ENCODE measurements at places on chromosomes 1 and 21.

DNA sequence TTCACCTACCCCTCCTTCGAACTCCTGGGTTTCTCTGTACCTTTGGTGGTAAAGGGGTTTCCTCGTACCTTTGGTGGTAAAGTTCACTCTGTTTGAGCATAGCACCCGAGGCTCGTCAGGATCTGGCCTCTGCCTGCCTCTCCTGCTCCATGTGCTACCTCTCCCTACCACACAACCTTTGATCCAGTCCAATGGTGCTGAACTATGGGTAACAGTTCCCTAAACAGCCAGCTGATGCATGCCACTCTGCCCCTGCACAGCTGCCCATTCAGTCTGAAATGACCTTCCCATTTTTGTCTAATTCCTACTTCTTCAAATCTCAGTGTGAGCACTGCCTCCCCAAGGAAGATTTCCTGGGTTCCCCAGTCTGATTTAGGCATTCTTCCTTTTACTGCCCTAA is 14.0 kb downstream of the OVAAL start:
- no peak for DNase-seq
- H3K4me1 ChIP-seq: peaks cover 12% of the 10 kb centered on the region
- H3K27ac ChIP-seq: no peak overlapping the region

GRCh38 chr1:30632481-30632880 is 90.9 kb downstream of the MATN1 start:
- H3K27me3 ChIP-seq: no peaks in the 10 kb centered on the region
- no peak overlapping the region for H3K27ac ChIP-seq
- no peaks in the 10 kb centered on the region for H3K4me1 ChIP-seq
- H3K4me3 ChIP-seq: no peak overlapping the region

GRCh38 chr1:75083223-75083622 is 51.0 kb upstream of the LHX8 start:
- H3K27ac ChIP-seq: no peak overlapping the region
- no peaks in the 10 kb centered on the region for H3K36me3 ChIP-seq
- no peaks in the 10 kb centered on the region for H3K27me3 ChIP-seq
- no peak for DNase-seq

DNA sequence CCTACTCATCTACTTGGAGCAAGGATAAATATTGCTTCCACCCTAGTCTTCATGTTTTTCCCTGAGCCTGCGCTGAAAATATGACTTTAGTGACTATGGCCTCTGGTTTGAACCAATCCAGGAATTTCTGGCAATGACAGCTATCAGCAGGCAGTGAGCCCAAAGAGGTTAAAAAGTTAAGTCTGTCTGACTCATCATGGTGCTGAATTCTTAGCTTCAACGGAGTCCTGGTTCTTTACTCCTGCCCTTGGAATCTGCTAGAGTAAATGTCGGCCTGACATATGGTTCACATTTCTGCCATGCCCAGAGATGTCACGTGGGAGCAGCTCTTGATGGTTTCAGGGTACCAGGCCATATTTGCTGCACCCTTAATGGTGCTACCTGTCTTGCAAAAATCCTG is 351.6 kb upstream of the PLXNA2 start:
- no peak overlapping the region for H3K4me3 ChIP-seq
- H3K27ac ChIP-seq: no peak overlapping the region
- no peaks in the 10 kb centered on the region for H3K27me3 ChIP-seq
- DNase-seq: no peak
- H3K4me1 ChIP-seq: no peaks in the 10 kb centered on the region
- H3K36me3 ChIP-seq: no peaks in the 10 kb centered on the region

- H3K36me3 ChIP-seq: no peaks in the 10 kb centered on the region
- H3K4me1 ChIP-seq: no peaks in the 10 kb centered on the region
- H3K27ac ChIP-seq: no peak overlapping the region
- H3K4me3 ChIP-seq: no peak overlapping the region
- DNase-seq: no peak
These were observed 282.6 kb upstream of the DPYD start for GRCh38 chr1:98203466-98203865.

GRCh38 chr1:182600036-182600713 is 4.0 kb downstream of the RGS16 start:
- H3K27me3 ChIP-seq: no peaks in the 10 kb centered on the region
- H3K36me3 ChIP-seq: peaks cover 29% of the 10 kb centered on the region
- no peak for DNase-seq
- H3K4me1 ChIP-seq: peaks cover 45% of the 10 kb centered on the region
- H3K4me3 ChIP-seq: no peak overlapping the region
- H3K27ac ChIP-seq: peak overlapping the region; percentile 95

DNA sequence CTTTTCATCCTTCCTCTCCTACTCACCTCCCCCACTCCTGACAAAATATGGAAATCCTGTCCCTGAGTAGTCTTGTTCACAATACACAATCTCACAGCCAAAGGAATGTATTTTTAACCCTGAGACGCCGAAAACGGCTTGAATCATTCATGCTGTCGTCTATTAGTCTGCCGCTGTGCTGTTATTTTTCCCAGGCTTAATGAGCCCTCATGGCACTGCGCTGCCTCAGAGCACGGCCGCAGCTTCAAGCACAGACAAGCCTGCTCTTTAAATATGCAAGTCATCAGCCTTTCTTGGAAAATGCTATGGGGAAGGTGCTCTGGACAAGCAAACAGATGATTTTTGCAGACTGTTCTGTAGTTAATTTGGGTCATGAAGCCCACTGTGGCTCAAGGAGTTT is 302.7 kb downstream of the DISC1 start:
- no peak overlapping the region for H3K4me3 ChIP-seq
- no peaks in the 10 kb centered on the region for H3K36me3 ChIP-seq
- H3K27me3 ChIP-seq: no peaks in the 10 kb centered on the region
- H3K4me1 ChIP-seq: no peaks in the 10 kb centered on the region
- no peak overlapping the region for H3K27ac ChIP-seq

DNA sequence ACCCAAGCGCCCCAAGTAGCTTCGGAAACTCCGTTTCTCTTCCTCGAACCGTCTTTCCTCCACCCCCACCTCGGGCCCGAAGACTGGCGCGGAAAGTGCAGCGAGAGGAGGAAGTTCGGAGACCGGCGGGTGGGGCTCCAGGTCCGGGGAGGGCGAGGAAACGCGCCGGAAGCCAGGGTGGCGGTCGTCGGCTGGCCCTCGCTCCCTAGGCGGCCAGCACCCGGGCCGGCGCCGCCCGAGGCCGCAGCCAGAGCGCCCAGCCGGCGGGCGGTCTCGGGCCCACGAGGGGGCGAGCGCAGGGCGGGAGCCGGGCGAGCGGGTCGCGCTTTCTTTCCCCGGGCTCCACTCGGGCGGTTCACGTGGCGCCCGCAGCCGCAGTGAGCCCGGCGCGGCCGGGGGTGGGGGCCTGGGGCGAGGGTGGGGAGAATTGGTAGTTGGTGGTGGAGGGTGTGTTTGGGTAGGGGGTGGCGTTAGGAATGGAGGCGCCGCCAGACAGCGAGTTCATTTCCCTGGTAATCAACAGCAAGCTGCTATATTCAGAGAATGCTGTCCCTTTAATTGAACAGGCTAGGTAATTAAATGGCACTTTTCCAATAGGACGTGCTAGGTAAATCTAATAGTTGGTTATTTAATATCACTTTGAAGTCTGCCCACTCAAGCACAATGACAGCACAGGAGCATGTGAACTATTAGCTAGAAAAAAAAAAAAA is 6.7 kb downstream of the LMO4 start:
- DNase-seq: peak; percentile 57
- no peaks in the 10 kb centered on the region for H3K27me3 ChIP-seq
- H3K4me3 ChIP-seq: peak overlapping the region; percentile 63
- peak overlapping the region; percentile 31 for H3K27ac ChIP-seq
- peaks cover 6% of the 10 kb centered on the region for H3K36me3 ChIP-seq

DNA sequence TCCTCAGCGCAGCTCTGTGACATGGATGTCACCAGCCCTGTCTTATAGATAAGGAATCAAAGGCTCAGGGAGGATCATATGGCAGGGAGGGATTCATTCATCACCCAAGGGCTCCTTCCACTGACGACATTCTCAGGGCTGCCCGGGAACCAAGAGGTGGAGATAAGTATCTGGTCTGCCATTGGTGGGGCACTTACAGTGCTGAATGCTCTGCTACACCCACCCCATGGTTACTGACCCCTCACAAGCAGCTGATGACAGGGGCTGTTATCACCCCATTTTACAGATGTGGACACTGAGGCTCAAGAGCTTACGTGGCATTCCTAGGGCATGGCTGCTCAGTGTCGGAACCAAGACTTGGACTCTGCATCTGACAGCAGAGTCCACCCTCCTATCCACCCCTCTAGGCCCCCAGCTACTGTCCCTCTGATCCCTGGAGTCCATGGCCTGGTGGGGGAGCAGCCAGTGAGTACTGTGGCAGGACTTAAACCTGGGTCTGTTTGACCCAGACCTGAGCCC is 155.1 kb downstream of the PTPRU start:
- no peaks in the 10 kb centered on the region for H3K4me1 ChIP-seq
- no peaks in the 10 kb centered on the region for H3K27me3 ChIP-seq
- H3K36me3 ChIP-seq: no peaks in the 10 kb centered on the region
- no peak overlapping the region for H3K27ac ChIP-seq

DNA sequence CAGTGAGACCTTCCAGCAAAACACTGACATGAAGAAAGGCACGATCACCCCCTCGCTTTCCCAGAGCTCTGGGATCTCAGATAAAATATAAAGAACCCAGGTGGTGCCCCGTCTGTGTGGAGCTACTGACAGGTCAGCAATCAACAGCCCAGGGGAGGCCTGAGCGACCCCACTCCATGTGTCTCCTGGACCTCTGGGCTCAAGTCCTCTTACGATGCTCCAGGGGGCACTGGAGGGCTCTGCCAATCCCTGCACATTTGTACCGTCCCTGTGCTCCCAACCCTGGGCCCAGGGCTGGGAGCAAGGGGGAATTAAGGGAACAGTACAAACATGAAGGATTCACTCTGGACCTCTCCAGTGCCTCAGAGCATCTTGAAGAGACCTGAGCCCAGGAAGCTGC is 12.5 kb downstream of the S100A7A start:
- H3K27ac ChIP-seq: no peak overlapping the region
- H3K36me3 ChIP-seq: no peaks in the 10 kb centered on the region
- no peaks in the 10 kb centered on the region for H3K4me1 ChIP-seq
- DNase-seq: no peak
- no peaks in the 10 kb centered on the region for H3K27me3 ChIP-seq

DNA sequence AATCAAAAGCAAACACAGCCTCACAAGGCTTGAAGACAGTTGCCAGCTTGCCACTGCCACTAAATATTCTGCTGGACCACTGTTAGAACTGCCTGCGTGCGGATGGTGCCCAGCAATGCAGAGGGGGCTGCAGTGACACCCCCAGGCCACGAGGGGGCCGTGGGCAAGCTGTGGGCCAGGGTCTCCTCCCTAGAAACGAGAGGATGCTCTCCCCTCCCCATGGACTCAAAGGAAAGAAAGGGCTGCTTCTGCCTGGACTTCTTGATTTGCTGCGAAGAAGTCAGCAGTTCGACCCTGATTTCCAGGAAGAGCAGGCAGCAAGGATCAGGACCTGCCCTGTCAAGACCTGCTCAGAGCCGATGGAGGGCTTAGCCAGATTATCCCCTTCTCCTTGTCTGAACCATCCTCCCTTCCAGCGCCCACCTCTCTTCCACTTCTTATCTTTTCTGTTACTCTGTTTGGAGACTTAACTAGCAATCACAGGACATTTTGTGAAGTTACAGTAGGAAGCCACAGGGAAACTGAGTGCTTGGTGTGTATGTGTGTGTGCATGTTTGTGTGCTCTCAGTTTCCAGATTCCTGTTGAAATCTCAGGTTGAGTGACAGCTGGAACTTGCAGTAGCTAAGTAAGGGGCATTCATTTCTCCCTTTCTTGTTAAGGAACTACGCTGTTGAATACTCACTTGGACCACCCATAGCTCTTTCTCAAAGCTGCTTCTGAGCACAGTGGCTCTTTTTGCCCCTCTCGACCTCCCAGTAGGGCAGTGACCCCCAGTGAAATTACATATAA is 2.7 kb downstream of the MAN1C1 start:
- H3K4me1 ChIP-seq: peaks cover 68% of the 10 kb centered on the region
- DNase-seq: peak; percentile 51
- no peak overlapping the region for H3K4me3 ChIP-seq

DNA sequence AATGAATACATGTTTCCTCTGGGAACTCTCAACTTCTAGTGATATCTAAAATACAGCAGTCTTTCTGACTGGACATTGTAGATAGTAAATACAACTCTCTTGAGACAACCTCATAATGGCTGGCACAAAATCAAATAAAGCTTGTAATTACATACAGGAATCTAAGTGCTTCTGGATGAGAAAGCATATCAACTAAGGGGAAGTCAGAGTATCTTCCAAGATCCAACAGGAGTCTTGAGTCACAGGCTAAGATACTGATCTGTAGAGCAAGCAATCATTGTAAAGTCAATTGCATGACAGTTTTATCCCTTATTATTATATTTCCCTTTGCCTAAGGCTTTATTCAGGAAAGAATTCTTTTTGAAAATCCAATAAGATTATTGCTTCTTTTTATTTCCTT is 249.9 kb downstream of the LRRIQ3 start:
- H3K36me3 ChIP-seq: no peaks in the 10 kb centered on the region
- H3K27ac ChIP-seq: no peak overlapping the region
- no peak overlapping the region for H3K4me3 ChIP-seq
- H3K27me3 ChIP-seq: no peaks in the 10 kb centered on the region
- H3K4me1 ChIP-seq: no peaks in the 10 kb centered on the region

DNA sequence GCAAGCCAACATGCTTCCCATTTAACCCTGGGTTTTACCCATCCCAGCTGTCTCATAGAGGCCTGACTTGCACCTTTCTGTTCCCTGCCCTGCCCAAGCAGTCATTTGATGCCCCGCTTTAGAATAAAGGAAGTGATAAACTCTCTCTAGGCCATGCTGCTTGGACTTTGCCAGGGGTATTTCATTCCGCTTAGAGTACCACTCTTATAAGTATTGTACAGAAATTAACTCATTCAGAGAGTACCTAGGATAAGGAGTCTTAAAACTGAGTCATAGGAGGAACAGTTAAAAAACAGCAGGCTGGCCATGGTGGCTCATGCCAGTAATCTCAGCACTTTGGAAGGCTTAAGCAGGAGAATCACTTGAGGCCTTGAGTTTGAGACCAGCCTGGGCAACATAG is 21.0 kb upstream of the LYST start:
- peaks cover 9% of the 10 kb centered on the region for H3K4me1 ChIP-seq
- no peaks in the 10 kb centered on the region for H3K36me3 ChIP-seq
- H3K27ac ChIP-seq: no peak overlapping the region
- H3K27me3 ChIP-seq: no peaks in the 10 kb centered on the region

- H3K27ac ChIP-seq: no peak within 1 kb of the TSS
- H3K4me3 ChIP-seq: no peak within 1 kb of the TSS
- no peak for DNase-seq
- H3K4me1 ChIP-seq: no peaks in the 10 kb centered on the region
- no peaks in the 10 kb centered on the region for H3K36me3 ChIP-seq
These were observed at the start of gene TNFSF4 for GRCh38 chr1:173206816-173207568. TNFSF4 (minus strand) TSS chr1:173207331; CDS start chr1:173207176, 155 bp downstream.

DNA sequence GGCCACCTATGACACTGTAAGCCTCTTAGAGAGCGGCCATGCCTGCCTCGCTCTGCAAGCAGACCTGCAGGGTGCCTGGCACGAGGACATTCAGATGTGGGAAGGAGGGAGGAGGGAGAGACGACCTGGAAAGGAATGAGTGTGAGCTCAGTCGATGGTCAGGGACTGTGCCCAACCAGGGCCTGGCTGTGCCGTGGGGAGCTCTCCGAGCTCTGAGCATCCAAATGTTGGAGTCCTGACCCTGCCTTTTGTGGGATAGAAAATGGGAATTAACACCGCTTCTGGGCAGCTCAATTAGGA is 7.3 kb downstream of the CSTB start:
- no peaks in the 10 kb centered on the region for H3K27me3 ChIP-seq
- H3K4me3 ChIP-seq: no peak overlapping the region
- H3K4me1 ChIP-seq: peaks cover 22% of the 10 kb centered on the region
- peaks cover 11% of the 10 kb centered on the region for H3K36me3 ChIP-seq
- peak overlapping the region; percentile 55 for H3K27ac ChIP-seq

- H3K36me3 ChIP-seq: no peaks in the 10 kb centered on the region
- H3K4me1 ChIP-seq: peaks cover 21% of the 10 kb centered on the region
- H3K27ac ChIP-seq: no peak overlapping the region
- peak; percentile 84 for DNase-seq
These were observed 39.6 kb upstream of the LDLRAP1 start for GRCh38 chr1:25503551-25504426.
